ENCODE measurements at places on chromosomes 4 and X.

GRCh38 chrX:120262859-120263708, 12.5 kb downstream of the ZBTB33 start:
- no peak for DNase-seq

DNA sequence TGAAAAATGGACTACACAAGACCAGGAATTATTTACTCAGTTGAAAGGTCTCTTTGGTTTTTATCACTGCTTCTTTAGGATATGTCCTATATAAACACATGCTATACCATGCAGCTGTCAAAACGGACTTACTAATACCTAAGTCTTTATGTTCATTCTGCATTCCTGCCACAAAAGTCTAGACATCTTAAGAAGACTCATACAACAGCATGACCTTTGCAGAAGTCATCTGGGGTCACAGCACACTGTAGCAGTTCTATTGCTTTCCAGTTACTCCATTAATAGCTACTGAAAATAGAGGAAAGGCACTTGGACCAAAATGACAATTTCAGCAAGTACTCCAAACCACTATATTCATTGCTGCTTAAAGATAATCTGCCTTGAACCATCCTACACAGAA, 53.2 kb downstream of the DDX60 start:
- no peak for DNase-seq

GRCh38 chr4:138409670-138410069, 167.5 kb upstream of the SLC7A11 start:
- DNase-seq = no peak

GRCh38 chrX:15854080-15854655, 445 bp downstream of the AP1S2 start:
- DNase-seq = peak; percentile 2

DNA sequence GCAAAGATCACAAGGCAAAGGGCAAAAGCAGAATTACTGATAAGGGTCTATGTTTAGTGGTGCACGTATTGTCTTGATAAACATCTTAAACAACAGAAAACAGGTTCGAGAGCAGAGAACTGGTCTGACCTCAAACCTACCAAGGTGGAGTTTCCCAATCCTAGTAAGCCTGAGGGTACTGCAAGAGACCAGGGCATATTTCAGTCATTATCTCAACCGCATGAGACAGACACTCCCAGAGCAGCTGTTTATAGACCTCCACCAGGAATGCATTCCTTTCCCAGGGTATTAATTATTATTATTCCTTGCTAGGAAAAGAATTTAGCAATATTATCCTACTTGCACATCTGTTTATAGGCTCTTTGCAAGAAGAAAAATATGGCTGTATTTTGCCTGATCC, 51.5 kb downstream of the NPNT start:
- DNase-seq = no peak

DNA sequence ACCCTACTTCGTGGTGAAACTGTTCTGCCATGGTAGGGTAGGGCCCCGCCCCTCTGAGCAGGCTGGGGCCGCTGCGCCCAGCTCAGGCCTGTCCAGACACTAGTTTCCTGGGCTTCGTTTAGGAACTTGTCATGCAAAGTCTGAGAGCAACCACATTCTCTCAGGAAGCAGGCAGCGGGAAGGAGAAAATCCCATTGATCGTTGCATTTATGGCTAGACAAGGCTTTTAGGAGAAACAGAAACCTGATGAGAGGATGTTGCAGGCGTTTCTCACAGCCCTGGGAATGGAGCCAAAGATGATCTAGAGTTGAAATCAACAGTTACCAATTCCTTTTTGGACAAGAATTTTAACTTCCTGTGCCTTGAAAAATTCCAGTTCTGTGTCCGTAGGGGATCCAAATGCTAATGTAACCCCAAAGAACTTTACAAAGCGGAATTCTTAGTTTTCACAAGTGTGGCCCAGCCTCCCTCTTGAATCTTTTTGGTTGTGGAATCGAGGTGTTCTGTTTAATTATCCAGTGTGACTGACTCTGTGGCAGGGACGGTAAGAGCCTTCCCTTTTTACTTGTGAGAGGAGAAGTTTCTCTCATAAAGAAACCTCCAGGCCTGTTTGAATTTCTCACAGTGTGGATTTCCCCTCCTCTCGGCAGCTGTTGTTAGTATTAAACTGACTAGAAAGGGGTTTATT, 4.5 kb upstream of the CXCL9 start:
- no peak for DNase-seq

GRCh38 chrX:2261831-2262667, 238.7 kb downstream of the DHRSX start:
- no peak for DNase-seq

DNA sequence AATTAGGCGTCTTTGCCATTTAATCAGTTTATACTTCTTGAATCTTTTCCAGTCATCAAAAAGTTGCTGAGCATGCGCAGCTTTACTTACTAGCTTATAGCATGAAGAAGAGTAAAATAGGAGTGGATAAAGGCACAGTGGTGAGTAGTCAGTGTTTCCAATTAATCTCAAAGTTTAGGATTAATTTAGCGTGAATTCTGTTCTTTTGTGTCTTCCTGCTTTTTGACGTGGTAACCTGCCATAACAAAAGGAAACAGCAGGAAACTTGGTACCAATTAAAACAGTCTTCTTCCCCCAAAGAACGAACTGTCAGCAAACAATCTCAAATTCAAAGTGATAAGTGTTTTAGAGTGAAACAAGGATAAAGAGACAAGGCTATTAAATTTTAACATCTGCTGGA, 61.9 kb downstream of the TET2 start:
- no peak for DNase-seq

DNA sequence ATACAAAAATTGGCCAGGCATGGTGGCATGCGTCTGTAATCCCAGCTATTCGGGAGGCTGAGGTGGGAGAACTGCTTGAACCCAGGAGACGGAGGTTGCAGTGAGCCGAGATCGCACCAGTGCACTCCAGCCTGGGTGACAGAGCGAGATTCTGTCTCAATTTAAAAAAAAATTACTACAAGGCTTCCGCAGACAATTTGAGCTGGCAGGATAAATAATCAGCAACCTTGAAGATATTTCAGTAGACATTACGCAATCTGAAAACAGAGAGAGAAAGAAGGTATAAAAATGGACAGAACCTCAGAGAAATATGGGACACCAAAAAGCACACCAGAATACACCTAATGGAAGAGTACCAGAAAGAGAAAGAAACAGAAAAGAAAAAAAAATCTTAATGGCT, 25.3 kb downstream of the HS6ST2 start:
- DNase-seq = no peak

GRCh38 chr4:15983610-15984009, 20.6 kb upstream of the FGFBP2 start:
- no peak for DNase-seq

DNA sequence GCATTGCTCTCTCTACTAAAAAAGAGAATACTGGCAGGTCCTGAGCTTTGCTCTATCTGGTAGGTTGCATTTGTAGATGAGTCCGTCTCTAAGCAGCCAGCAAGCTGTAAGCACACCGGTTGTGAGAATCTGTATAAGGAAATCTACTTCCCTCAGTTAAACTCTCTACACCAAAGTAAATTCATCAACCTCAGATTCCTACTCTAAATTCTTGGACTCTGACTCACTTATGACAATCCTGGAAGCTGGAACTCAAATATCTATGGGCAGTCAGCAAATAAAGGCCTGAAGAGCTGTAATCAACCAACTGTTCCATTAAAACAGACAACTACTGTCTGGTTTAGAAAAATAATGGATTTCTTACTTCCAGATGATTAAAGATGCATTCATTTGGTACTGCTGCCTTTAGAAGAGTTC, 37.9 kb downstream of the FAT1 start:
- DNase-seq = no peak
